ENCODE measurements at places on chromosomes 7 and 10. TPM values are rescaled to one million over a fixed set of nuclear protein-coding genes. Genes with fewer than 3 reads are reported as not detected.
A peak's percentile ranks its signal among the peaks of the same experiment; 100 is the strongest.

- no peak for DNase-seq
- H3K4me1 ChIP-seq, result no peaks in the 10 kb centered on the region
- no peak overlapping the region for H3K27ac ChIP-seq
- H3K27me3 ChIP-seq, result peaks cover 18% of the 10 kb centered on the region
Observed at GRCh38 chr10:6716516-6716915, 136.4 kb upstream of the PRKCQ start.

DNA sequence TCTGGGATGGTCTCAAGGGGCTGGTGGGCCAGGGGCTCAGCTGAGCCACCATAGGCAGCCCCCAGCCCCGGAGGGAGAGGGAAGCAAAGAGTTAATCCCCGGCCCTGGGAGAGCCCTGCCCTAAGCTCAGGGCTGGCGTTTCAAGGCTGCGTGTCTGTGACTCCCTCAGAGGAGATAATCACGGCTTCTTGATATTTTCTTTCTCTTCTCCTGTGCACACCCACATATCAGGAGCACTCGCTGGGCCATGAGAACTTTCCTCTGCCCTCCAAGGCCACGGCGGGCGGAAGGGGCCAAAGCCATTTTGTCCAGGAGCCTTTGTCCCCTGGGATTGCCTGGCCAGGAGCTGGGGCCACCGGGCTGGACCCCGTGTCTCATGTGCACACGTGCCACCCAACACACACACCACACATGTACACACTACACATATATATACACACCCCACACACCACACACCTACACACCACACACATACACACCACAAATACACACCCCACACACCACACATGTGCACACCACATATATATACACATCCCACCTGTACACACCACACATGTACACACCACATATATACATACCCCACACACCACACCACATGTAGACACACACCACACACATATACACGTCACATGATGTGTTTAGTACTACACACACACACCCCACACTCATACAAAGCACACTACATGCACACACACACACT is 16.9 kb downstream of the VENTX start:
- H3K36me3 ChIP-seq, result no peaks in the 10 kb centered on the region
- no peaks in the 10 kb centered on the region for H3K27me3 ChIP-seq
- H3K27ac ChIP-seq, result no peak overlapping the region

DNA sequence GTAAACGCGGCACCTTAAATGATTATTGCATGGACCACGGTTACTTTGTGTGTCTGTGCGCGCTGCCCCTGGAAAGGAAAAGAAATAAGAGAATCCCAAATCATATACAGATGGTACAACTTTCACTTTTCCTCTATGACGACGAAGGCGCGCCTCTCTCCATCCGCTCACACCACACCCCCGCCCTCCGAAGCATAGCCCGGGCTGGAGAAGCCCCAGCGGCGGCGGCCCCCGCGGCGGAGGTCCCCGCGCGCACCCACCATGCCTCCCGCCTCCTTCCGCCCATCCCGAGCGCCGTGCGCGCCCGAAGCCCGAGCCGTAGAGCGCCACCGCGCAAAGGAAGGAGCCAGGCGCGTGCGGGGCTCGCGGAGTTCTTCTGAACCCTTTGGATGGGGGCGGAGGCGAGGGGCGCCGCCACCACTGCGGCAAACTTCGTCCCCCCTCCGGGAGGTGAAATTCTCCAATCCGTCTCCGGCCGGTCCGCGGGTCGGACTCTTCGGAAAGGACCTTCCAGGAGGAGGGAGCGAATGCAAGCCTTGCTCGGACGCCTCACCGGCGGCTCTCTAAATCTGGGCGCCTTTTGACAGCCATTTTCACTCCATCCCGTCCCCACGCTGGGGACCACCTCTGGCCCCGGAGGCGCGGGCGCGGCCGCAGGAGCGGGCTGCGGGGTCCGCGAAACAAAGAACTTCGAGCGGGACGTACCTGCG is 588 bp downstream of the GLI3 start:
- H3K4me3 ChIP-seq, result peak overlapping the region; percentile 45
- H3K27ac ChIP-seq, result peak overlapping the region; percentile 84
- H3K4me1 ChIP-seq, result peaks cover 4% of the 10 kb centered on the region
- H3K27me3 ChIP-seq, result peaks cover 86% of the 10 kb centered on the region
- H3K36me3 ChIP-seq, result no peaks in the 10 kb centered on the region

DNA sequence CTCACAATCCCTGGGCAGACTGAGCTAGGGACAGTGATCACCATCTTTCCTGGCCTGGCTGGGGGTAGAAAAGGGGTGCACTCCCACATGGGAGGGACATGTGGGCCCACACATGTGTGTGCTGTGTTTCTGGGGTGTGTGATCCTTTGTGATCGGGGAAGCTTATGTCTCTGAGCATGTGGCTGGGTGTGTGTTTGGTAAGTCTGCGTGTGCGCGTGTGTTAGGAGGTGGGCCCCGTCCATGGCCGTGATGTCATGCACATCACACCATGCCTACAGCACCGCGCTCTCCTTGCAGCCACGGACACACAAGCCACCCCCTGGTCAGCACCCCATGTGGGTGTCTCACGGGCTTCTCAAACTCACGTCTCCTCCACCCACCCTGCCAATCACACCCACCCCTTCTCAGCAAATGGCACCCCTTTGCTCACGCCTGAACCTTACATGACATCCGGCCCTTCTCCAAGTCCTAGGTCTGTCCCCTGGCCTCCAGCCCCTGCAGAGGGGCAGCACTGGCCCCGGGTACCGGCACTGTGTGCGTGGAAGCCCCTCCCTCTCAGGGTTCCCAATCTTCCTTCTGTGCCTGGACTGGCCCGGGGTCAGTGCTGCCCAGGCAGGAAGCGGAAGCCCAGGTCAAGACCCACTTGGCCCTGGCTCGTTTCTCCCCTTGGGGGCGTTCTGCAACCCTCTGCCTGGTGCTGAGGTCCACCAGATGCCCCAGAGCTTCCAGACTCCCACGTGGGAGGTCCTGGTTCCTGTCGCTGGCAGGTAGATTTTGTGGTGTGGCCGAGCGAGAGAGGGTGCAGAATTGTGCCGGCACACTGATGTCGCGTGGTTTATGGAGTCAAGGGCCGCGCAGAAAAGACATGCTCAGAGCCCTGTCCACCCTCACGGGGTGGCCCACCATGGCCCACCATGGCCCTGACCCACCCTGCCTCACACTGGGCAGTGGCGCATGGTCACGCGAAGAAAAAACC is 12.6 kb downstream of the SLC29A4 start:
- H3K27me3 ChIP-seq, result no peaks in the 10 kb centered on the region
- H3K27ac ChIP-seq, result no peak overlapping the region
- peaks cover 10% of the 10 kb centered on the region for H3K4me1 ChIP-seq
- no peak overlapping the region for H3K4me3 ChIP-seq
- H3K36me3 ChIP-seq, result no peaks in the 10 kb centered on the region
- no peak for DNase-seq

- H3K27me3 ChIP-seq, result no peaks in the 10 kb centered on the region
- H3K36me3 ChIP-seq, result no peaks in the 10 kb centered on the region
- no peak for DNase-seq
- H3K27ac ChIP-seq, result no peak overlapping the region
- no peaks in the 10 kb centered on the region for H3K4me1 ChIP-seq
Observed at GRCh38 chr7:43669286-43670081, 59.8 kb downstream of the COA1 start.

GRCh38 chr10:30823651-30824050 is 194.1 kb upstream of the LYZL2 start:
- no peak for DNase-seq
- H3K27ac ChIP-seq, result no peak overlapping the region
- no peaks in the 10 kb centered on the region for H3K27me3 ChIP-seq
- H3K36me3 ChIP-seq, result no peaks in the 10 kb centered on the region

GRCh38 chr10:64115908-64116643 is 594.9 kb downstream of the REEP3 start:
- no peaks in the 10 kb centered on the region for H3K27me3 ChIP-seq
- H3K4me1 ChIP-seq, result no peaks in the 10 kb centered on the region
- DNase-seq, result no peak
- no peaks in the 10 kb centered on the region for H3K36me3 ChIP-seq
- no peak overlapping the region for H3K27ac ChIP-seq

DNA sequence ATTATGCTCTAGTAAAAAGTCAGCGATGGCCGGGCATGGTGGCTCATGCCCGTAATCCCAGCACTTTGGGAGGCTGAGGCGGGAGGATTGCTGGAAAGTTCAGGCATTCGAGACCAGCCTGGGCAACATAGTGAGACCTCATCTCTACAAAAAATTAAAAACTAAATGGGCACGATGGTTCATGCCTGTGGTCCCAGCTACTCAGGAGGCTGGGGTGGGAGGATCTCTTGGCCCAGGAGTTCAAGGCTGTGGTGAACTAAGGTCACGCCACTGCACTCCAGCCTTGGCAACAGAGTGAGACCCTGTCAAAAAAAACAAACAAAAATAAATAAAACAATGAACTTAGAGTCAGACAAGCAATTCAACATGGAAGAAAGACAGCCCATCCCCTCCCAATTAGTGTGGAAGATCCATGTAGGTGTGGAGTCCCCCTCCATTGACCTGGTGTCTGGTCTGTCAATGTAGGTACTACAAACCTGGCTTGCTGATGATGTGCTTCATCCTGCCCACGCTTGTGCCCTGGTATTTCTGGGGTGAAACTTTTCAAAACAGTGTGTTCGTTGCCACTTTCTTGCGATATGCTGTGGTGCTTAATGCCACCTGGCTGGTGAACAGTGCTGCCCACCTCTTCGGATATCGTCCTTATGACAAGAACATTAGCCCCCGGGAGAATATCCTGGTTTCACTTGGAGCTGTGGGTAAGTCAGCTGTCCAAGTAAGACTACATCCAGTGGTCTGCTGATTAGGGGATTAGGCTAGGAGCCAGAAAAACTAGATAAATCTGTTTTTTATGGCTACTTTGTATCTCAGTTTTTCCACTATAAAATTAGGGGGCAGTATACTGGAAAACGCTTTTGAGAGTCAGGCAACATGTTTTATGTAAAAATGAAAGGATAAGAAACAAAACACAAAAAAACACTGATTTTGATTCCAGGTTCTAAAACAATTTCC is 9.3 kb downstream of the SCD start:
- no peak overlapping the region for H3K4me3 ChIP-seq
- no peak overlapping the region for H3K27ac ChIP-seq
- no peaks in the 10 kb centered on the region for H3K27me3 ChIP-seq
- peaks cover 5% of the 10 kb centered on the region for H3K4me1 ChIP-seq
- no peak for DNase-seq
- peaks cover 89% of the 10 kb centered on the region for H3K36me3 ChIP-seq

- H3K4me3 ChIP-seq, result no peak overlapping the region
- no peak for DNase-seq
- no peaks in the 10 kb centered on the region for H3K4me1 ChIP-seq
- no peak overlapping the region for H3K27ac ChIP-seq
Observed at GRCh38 chr10:78712147-78712546, 356.6 kb upstream of the ZMIZ1 start.

DNA sequence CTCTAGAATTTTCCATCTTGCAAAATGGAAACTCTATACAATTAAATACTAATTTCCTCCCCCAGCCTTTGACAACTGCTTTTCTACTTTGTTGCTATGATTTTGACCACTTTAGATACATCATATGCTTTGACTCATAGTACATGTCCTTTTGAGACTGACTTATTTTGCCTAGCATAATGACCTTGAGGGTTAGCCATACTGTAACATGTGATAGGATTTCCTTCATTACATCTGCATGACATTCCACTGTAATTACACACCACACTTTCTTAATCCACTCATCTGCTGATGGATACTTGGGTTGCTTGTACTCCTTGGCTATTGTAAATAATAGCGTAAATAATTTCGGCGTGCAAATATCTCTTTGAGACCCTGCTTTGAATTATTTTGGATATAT is 127.7 kb downstream of the JAZF1 start:
- no peak overlapping the region for H3K27ac ChIP-seq
- no peak overlapping the region for H3K4me3 ChIP-seq

- H3K27ac ChIP-seq, result no peak overlapping the region
- H3K36me3 ChIP-seq, result no peaks in the 10 kb centered on the region
- no peaks in the 10 kb centered on the region for H3K27me3 ChIP-seq
- no peaks in the 10 kb centered on the region for H3K4me1 ChIP-seq
- no peak overlapping the region for H3K4me3 ChIP-seq
Observed at GRCh38 chr7:79011921-79012320, 441.5 kb downstream of the MAGI2 start.

DNA sequence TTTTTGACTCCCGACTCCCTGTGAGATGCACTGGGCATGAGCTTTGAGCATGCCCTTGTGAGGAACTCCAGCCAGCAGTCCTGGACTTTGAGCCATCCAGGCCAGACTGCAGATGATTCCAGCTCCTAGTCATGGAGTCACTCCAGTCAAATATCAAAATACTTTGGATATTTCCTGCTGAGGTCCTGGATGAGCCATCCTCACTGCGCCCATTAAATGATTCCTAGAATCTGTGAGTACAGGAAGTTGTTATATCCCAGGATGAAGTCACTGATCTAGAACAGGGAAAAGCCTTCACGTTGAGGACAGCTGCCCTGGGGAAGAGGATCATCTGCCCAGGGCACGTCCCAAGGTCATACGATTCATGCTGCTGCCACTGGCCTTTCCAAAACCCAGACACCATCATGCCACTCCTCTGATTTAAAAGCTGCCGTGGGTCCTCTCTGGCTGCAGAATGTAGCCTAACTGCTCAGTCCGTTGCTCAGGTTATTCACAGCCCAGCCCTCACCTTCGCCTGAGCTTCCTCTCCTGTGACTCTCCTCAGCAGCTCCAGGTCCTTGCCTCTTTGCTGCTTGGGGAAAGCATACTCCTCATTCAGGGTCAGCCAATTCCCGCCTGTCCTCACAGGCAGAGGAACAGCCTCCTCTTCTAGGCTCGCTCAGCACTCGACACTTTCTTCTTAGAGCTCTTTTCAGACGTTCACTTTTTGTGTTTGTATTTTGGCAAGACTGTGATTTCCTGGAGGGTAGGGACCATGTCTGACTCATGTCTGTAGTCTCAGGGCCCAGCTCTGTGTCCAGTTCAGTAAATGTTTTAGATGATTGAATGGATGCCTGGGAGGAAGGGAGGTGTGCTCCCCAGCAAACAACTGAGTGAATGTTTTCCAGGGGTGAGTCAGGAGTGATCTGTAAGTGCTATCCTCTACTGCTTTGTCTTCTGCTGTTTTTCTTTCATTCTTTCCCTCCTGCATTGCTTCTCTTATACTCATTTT is 157.8 kb downstream of the SNX10 start:
- H3K36me3 ChIP-seq, result no peaks in the 10 kb centered on the region
- no peak overlapping the region for H3K27ac ChIP-seq
- no peaks in the 10 kb centered on the region for H3K4me1 ChIP-seq
- no peaks in the 10 kb centered on the region for H3K27me3 ChIP-seq
- DNase-seq, result no peak
- H3K4me3 ChIP-seq, result no peak overlapping the region

GRCh38 chr7:151664268-151664667 is 144.6 kb upstream of the RHEB start:
- H3K27me3 ChIP-seq, result no peaks in the 10 kb centered on the region
- no peaks in the 10 kb centered on the region for H3K4me1 ChIP-seq
- H3K4me3 ChIP-seq, result no peak overlapping the region
- H3K27ac ChIP-seq, result no peak overlapping the region
- no peak for DNase-seq

STAG3 gene
- 59.1 TPM for total RNA-seq

FAM241B gene
- 1.0 TPM for total RNA-seq

DRGX gene
- 0.05 TPM for total RNA-seq

MPP7 gene
- total RNA-seq, result 2.8 TPM

TRIM56 gene
- total RNA-seq, result 6.9 TPM

RAPGEF5 gene
- total RNA-seq, result 30.5 TPM
